ENCODE measurements at places on chromosomes 6 and 20.

DNA sequence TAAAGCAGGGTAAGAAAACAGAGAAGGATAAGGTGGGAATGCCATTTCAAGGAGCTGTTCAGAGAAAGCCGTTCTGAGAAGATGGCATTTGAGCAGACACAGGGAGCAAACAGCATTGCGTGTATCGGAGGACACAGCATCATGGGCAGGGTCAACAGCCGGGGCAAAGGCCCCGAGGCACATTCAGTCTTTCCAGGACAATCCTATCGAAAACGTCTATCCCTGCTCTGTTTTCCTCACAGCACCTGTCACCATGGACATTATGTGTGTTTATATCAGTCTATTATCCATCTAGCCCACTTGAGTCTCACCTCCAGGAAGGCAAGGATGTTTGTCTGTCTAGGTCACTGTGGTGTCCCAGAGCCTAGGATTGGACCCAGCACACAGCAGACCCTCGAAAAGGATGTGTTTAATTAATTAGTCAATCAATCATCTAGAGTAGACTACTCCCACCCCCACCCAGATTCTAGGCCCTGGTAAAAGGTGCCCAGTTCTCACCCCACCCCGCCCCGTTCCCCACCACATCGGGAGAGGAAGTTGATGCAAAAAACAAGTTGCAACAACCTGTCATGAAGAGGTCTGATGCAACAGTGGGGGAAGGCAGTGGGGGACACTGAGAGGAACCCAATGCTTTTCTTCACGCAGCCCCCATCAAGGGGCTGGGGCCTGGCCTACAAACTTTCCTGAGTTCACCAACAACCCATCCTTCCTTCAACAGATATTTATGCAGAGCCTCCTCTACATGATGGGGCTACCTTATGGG, 66.6 kb downstream of the PREX1 start:
- no peak for DNase-seq

DNA sequence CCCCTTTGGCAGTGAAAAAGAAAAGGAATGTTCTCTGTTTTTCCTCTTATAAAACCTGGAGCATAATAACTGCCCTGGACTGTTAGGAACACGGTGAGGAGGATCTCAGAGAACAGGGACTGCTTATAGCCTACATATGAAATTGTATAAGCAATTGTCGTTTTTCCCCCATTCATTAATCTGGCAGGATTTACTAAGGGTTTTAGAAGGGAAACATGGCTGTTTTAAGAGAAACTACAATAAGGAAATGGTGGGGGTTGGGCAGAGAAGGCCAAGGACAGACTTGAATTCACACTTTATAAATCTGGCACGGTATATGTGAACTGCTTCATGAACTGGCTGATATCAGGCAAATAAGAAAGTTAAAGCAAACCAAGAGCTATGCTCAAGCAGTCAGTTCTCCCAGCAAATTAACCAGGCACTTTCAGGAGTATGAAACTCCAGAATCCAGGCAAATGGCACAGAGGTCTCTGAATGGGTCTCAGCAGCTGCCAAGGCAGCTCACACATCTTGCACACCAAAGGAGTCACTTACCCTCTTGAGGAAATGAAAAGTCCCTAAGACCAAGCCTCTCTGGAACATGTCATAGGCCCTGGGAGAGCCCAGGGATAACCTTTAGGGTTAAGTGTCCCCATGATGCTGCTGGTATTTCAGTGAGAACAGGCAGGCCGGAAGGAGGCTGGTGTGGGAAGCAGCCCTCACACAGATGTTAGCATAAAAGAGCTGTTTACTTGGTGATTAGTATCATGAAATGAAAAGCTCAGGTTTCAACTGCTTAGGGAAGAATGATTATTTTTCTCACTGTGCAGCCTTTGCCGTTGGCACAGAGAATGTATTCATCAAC, 260.5 kb upstream of the MARCKS start:
- no peak for DNase-seq

DNA sequence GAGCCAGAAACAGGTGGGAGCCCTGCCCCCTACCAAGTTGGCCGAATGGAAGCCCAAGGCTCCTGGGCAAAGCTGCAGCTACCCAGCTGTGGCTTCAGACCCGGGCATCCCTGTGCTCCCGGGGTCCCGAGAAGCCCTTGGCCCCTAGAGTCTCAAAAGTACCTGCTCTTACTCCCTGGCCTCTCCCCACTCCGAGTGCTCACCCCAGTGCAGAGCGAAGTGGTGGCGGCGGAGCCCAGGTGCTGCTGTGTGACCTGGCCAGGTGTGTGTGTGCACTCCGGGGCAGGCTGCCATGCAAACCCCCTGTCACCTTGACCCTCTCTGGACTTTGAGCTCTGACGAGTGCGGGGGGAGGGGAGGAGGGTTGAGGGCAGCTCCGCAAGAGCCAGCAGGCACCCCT, 493.8 kb upstream of the MANEA start:
- DNase-seq, result no peak

GRCh38 chr20:62241506-62241905, 3.2 kb downstream of the OSBPL2 start:
- no peak for DNase-seq

DNA sequence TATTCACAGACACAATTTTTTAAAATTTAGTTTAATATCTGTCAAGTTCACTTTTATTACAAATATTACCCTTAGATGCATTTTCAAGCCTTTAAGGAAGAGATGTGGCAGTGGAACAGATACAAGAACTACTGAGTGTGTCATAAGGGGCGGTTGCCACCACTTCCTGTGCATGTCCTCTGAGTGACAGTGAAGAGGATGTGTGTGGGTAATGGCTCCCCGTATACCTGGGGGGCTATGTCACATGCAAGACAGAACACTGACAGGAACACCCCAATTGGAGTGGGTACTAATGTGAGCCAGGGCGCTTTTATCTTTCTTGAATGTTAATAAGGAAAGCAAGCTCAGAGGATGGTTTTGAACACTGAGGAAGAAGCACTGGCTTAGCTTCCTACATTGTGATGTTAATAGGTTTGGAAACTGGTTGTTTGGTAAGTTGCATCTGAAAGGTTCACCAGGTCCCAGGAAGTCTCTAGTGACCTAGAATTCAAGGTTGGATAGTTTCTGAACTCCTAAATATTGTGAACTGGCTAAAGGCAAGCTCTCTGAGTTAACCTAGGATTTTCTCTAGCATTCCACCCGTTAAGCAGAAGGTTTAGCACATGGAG, 83.4 kb upstream of the ASF1A start:
- DNase-seq, result no peak
